ENCODE measurements at places on chromosomes 3 and 15.

GRCh38 chr3:95971573-95971972 lies 842.8 kb upstream of the EPHA6 start:
- no peak for DNase-seq

GRCh38 chr15:98673133-98673532 lies 24.8 kb downstream of the IGF1R start:
- DNase-seq, result no peak

GRCh38 chr3:139538733-139539132 lies 809 bp downstream of the RBP1 start:
- no peak for DNase-seq

DNA sequence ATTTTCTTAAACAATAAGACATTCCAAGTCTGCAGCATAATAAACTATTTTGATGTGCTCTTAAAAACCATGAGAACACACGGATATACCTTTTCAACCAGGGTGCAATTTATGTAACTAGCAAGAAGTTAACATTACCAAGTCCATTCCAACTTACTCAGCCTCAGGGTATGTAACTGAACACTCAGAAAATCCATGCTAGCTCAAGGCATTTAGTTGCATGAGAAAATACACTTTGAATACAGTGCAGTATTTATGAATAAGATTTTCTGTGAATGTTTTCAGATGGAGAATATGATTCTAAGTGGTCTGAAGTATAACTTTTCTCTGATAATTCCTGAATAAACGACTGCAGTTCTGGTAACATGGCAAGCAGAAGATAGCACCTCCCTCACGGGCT lies 124.3 kb downstream of the SNRK start:
- no peak for DNase-seq

GRCh38 chr15:69290346-69291164 lies 8.2 kb upstream of the PAQR5 start:
- DNase-seq, result peak; percentile 39

GRCh38 chr15:68888419-68888818 lies 41.9 kb upstream of the SPESP1 start:
- DNase-seq, result no peak

GRCh38 chr3:29427266-29428103 lies 146.6 kb downstream of the RBMS3 start:
- no peak for DNase-seq

DNA sequence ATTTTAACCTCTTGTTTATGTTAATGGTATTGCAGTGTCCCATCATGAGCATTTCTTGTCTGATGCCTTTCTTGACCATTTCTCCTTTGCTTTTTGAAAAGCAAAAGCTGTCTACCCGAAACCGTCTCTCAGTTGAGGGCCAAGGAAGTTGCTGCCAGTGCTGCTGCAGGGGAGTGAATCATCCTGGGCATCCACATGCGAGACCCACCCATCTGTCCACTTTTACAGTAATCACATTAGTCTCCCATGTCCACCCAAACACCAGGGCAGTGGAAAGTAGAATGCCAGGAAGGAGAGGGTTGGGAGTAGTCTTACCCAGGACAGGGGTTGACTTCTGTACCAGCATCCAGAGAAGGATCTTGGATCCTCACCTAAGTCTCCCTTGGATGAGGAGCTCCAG lies 48.6 kb upstream of the TEX264 start:
- DNase-seq, result peak; percentile 48

GRCh38 chr3:29099775-29100174 lies 181.1 kb upstream of the RBMS3 start:
- DNase-seq, result no peak

GRCh38 chr15:66952756-66953522 lies 112.5 kb upstream of the SMAD3 start:
- no peak for DNase-seq

GRCh38 chr3:197734667-197735318 lies 1.9 kb downstream of the RUBCN start:
- DNase-seq, result no peak

DNA sequence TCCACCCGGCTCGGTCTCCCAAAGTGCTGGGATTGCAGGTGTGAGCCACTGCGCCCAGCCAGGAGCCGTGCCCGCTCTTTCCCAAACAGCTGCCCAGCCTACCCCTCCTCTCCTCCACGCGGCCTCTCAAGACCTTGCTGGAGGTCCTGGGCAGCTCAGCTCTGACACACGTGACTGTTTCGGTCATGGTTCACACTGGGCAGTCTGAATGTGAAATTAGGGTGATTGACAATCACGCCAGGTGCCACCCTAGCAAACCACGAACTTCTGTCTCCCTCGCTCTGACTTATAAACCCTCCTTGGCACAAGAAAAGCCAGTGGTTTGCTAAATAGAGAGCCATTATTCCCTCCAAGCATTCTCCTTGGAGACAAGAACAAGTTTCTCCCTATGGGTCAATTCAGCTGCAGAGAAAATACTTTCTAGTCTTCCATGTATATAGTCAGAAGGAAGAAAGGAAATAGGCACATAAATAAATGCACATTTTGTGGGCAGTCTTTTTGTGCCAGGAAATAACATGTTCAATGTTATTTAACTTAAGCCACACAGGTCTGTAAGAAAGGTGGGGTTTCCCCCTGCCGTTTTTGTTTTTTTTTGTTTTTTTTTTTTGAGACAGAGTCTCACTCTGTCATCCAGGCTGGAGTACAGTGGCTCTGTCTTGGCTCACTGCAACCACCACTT lies 121.9 kb upstream of the MEF2A start:
- DNase-seq, result no peak

GRCh38 chr3:62151591-62151990 lies 221.8 kb downstream of the FEZF2 start:
- DNase-seq, result no peak

GRCh38 chr3:14143271-14144225 lies 18.7 kb downstream of the TMEM43 start:
- DNase-seq, result peak; percentile 86

DNA sequence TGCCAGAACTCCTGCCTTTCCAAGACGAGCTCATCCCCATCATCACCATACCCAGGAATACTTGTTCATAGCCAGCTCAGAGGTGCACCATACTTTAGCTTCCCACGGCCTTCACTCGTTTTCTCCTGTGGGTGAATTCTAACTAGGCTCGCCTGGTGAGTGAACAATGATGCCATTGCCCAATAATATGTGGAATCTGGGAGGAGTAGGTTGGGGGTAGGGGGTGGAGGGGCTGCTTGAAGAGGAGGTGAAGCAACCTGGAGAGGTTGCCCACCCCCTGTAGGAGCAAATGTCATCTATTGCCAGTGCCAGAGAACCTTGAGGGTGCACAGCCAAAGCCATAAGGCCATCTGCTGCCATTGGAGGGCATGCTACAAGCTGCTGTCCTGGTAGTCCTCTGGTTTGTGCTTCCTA lies 592 bp upstream of the ZNF445 start:
- DNase-seq, result no peak

- DNase-seq, result no peak
Measured at GRCh38 chr15:101502572-101503295, 13.2 kb upstream of the PCSK6 start.

- peak; percentile 37 for DNase-seq
Measured at GRCh38 chr3:28973609-28974008, 307.3 kb upstream of the RBMS3 start.

DNA sequence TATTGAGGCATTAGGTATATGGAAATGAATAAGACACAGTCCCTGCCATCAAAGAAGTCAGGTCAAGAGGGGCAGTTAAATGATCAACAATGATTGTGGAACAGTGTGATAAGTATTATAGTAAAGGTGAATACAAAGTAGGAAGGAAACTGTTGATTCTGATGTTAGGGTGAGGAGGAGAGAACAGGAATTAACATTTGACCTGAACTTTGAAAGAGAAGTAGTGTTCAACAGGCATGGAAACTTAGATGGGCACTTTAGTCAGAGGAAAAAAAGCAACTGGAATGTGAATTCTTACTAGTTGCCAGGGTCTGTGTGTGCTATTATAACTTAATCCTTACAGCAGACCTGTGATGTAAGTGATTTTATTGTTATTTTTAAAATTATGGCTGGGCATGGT lies 17.6 kb downstream of the HACD3 start:
- DNase-seq, result no peak

Data from epithelial cell of esophagus (primary cell).